ENCODE measurements at places on chromosomes 13 and 19.

DNA sequence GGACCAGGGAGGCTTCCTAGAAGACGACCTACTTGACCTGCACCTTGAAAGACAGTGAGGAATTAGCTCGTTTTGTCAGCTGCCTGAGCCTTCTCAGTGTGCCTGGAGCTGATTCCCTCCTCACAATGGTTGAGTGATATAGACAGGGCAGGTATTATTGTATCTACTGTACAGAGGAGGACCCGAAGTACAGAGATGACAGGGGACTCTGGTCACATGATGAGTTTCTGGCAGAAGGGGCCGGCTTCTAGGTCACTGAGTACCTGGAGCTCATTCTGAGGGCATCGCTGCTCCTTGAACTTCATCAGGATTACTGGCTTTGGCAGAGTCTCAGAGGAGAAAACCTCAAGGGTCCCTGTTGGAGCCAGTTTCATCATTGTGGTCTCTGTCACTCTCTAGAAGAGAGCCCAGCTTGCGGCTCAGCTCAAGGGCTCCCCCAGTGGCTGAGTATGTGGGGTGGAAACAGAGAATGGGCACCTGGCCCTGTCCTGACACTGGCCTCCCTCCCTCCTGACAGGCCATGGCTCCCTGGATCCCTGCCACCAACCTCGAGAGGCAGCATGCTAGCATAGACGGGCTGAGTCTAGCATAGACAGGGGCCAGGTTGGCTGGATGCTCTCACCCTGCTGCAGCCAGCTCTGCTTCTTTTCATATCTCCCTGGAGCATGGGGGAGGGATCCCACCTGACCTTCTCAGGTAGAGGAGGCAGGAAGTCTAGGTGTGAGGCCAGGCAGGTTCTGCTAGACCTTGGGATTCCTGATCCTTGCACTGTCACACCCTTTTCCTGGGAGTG is 38.7 kb downstream of the NFIX start:
- peak; percentile 79 for DNase-seq

DNA sequence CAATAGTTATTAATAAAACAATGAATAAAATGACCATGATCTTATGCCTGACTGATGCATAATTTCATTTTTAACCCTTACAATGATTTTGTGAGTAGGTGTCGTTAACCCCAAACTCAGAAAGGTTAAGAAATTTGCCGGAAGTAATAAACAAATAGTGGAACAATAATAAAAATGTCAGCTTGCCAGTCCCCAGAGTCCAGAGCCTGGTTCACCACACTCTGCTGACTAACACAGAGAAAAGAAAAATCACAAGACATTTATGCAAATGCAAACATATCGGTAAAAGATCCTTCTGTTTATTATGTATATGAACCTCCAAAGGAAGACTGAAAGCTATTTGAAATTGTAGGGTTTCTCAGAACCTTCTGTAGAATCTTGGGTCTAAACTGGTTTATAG is 563.7 kb downstream of the EFNB2 start:
- no peak for DNase-seq

GRCh38 chr13:18943273-18943672 is 238.4 kb downstream of the TUBA3C start:
- DNase-seq, result no peak

DNA sequence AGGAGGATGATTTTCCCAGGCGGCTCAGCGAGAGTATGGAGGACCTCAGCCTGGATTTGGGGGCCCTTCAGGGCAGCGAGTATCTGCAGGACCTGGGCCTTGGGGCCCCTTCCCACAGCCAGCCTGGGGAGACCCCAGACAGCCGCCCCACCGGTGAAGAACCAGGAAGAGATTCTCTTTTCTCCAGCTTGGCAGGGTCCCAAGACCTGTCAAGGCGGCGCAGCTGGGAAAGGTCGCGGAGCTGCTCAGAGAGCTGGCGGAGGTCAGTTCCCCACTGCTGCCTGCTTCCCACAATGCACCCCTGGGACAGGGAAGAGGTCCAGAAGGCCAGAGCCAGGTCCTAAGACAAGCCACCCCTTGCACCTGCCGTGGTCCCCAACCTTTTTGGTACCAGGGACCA is 24.1 kb downstream of the ARHGEF18 start:
- DNase-seq, result no peak

DNA sequence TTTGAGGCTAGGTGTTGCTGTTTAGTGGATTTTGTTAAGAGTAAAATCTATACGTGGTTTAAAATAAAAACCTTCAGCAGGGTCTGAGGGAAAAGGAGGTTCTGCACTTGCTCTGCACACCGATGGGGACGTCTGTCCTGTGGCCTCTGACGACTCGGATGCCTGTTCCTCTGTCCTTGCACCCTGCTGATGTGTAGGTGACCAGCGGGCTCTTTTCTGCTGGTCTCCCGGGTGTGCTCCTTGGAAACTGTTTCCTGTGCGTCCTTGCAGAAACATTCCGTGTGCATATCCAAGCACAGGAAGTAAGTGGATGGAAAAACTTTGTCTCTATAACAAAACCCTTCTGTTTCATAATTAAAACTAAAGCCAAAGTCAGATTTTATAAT is 3.8 kb downstream of the ATP4B start:
- DNase-seq, result no peak

DNA sequence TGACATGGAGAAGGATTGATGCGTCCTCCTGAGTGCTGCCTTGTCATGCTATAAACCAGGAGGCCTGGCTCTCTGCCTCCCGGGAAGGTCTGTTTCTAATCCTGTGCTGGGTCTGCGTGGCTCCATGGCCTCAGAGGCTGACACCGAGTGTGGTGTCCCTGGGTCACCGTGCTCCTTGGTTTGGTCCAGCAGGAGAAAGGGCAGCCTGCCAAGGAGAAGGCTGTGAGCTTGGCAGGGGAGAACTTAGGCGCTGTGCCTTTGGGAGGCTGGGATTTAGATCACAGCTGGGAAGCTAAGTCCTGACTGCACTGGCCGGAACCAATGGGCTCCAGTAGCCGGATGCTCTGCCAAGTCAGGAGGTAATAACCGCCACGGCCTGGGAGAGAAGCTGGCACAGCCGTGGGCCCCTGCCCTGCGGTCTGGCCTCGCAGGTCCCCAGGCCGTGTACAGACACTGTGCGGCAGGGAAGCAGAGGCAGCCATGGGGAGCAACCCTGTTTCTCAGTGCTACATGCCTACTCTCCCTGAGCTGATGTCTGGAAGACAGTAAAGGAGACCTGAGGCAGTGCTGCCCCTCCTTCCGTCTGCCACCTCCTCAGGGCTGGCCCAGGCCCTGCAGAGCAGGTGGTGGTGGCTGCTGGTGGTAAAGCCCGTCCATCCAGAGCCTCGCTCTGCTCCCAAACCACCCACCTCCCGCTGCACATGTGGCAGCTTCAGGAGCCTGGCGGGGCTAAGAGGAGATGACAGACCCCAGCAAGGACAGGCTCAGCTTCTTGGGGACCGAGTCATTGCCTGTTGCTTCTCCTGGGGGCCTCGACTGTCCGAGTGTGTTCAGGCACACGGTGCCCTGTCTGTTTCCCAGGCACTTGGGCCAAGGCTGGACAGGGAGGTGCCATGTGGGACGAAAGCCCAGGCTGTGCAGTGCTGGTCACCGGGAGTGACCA is 44.9 kb downstream of the C13orf46 start:
- no peak for DNase-seq

- DNase-seq, result peak; percentile 73
These were observed 42.0 kb downstream of the KLF2 start for GRCh38 chr19:16366433-16367260.

DNA sequence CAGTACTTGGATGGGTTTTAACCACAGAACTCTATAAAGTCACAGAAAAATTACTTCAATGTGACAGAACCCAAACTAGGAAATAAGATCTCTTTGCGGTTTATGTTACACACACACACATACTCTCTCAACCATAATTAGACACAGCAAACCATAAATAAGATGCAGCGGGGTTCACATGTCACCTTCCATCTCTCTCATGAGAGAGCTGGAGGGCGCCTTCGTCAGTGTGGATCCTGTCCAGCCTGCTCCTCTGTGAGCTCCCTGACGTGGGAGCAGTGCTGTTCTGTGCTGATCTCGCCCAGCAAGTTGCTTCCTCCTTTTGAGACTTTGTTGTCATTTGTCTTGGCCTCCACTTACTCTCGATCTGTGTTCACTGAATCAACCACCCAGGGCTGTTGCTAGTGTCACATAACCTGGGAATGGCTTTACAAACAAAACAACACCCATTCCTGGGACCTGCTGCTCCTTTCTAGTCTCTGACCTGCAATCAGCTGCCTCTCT is 204.9 kb upstream of the KL start:
- DNase-seq, result peak; percentile 69

- no peak for DNase-seq
These were observed 84.4 kb upstream of the UQCRFS1 start for GRCh38 chr19:29297381-29297780.

DNA sequence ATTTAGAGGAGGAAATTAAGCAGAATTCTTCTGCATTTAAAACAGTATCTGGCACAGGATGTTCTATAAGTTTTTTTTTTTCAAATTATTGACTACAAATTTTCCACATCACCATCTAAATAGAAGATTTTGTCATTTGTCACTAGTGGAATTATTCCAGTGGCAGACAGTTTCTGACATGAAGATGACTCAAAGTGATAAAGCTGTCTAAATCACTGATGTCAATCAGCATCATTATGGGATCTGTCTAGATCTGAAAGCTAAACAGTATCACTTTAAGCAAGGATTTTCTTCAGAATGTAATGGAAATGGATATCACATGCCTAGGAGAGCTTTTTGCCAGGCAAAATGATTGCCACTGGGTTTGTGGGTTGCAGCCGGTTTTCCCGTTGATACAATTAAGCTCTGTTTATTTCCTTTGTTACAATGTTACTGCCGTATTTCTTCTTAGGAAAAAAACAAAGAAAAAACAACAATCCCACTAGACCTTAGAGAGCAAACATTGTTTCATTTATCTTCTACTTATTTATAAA is 1657.0 kb upstream of the PRR20A start:
- no peak for DNase-seq

DNA sequence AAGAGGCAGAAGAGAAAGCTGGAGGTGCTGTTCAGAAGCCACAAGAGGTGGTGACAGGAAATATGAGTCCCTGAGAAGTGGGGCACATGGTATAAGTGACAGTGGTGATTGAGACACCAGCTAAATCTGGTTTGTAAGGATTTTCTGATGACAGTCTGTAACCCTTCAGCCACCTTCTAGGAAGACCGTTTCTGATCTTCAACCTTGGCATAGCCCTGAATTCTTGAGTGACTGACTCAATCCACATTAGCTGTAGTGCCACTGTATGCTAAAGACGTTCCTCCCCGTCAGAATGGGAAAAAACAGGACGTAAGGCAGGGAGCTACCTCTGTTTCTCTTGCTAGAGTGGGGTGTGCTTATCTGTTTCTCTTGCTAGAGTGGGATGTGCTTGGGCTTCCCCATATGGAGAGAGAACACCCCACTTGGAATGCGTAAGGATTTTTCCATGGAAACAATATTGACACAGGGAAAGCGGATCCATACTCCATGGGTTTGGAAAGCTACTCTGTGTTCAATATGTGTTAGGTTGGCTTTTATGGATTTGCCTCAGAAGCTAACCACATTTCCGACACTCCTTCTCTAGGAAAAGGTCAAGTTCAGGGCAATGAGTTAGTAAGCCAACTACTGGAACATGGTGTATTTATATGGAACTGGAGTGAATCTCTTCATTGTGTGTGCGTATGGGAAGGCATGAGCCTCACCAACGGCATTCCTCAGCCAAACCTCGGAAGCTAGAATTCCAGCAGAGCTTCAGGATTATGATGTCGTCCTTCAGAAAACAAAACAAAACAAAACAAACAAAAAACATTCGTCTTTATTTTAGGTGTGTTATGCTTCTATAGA is 948.8 kb upstream of the SLC10A2 start:
- no peak for DNase-seq

- no peak for DNase-seq
These were observed 10.9 kb upstream of the TLE5 start for GRCh38 chr19:3073159-3073563.

DNA sequence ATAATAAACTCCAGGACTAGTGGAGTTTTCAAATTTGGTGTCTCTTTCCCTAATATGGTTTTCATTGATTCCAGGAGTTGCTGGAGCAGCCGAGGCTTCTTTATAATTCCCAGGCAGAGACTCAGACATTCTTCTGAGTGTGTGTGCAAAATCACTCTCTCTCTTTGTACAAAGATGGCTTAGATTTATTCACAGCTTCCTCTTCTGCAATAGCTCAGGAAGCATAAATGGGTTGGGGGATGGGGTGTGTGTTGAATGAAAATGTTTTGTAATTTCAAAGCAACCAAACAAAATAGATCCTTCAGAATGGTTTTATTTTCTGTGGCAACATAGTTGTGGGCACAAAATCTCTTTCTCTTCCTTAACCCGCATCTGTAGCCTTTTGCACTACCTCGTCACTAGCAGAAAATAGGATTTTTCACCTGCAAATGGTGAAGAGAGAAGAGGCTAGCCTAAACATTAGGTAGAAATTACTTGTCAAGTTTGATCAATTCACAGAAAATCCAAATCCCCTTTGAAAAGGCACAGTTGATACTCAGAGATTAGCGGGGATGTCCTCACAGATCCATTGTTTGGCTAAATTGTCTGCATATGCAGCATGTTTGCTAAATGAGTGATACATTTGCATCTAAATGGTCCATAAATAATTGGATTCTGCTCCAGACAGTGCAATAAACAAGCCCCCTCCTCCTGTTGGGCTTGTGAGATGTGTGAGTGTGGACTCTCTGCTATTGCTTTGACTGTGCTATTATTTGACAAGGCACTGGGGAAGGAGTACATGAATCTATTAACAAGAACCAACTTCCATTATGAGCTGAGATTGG is 66.7 kb downstream of the CBY2 start:
- no peak for DNase-seq

GRCh38 chr19:33132021-33132420 is at the start of gene WDR88:
TSS of gene WDR88 (plus strand) at chr19:33132114. CDS start at chr19:33132170, 56 bp downstream.
- DNase-seq, result no peak

GRCh38 chr13:73608157-73608516 is 526.1 kb downstream of the KLF12 start:
- no peak for DNase-seq

DNA sequence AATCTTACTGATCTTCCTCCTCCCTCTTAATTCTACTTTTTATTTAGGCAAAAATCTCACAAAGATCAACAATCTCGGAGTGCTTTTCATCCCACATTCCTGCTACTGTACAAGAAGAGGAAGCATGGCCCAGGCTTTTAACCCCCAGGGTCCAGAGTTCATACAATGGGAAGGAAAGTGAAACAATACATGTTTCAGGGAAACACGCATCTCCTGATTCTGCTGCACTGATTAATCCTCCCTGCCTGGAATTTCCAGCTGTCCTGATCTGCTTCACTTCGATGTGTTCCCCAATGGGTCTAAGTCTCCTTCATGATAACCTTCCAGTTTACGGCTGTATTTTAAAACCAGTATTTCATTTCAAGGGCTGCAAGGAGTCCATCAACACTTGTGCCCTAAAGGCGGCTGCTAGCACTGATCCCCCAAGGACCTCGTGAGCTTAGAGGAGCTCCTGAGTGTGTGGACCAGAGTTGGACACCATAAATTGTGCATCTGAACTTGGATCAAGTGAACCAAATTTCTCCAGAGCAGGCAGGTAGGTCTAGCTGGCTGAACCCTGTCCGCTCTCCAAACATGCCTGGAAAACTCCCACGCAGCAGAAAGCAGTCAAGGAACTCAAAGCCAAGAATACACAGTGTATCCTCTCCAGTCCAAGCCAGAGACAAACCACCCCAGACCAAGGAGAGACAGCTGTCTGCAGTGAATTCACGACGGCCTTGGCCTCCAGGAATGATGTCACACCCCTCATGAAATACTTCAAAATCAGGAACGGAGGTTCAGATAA is 44.3 kb downstream of the COL4A1 start:
- DNase-seq, result no peak

Data from GM13976 (cell line).